Head of caudate nucleus (tissue), 42 donors: ENCODE measurements at places on chromosomes 16 and 17.

GRCh38 chr16:80437707-80438106, 103.1 kb upstream of the DYNLRB2 start:
- no peak for DNase-seq

DNA sequence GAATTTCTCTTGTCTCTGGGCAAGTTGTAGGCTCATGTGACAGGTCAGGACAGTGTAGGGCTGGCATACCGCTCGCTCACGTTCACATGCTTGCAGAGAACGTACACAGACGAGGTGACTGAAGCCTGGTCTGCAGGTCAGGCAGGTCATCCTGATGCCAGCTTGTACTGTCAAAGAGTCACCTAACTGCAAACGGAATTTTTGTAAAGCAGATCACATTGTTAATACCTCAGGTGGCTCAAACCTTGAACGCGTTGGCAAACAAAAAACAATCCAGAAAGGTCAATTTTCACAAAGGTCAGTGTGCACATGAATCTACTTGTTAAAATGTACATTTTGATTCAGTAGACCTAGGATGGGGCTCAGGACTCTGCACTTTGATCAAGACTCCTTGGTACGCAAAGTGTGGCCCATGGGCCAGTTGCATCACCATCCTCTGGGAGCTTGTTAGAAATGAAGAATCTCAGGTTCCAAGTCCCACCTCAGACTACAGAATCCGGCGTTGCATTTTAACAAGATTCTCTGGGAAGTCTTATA, 28.6 kb downstream of the ANKRD40 start:
- DNase-seq: no peak

GRCh38 chr17:41768682-41769288, 17.7 kb downstream of the JUP start:
- no peak for DNase-seq

DNA sequence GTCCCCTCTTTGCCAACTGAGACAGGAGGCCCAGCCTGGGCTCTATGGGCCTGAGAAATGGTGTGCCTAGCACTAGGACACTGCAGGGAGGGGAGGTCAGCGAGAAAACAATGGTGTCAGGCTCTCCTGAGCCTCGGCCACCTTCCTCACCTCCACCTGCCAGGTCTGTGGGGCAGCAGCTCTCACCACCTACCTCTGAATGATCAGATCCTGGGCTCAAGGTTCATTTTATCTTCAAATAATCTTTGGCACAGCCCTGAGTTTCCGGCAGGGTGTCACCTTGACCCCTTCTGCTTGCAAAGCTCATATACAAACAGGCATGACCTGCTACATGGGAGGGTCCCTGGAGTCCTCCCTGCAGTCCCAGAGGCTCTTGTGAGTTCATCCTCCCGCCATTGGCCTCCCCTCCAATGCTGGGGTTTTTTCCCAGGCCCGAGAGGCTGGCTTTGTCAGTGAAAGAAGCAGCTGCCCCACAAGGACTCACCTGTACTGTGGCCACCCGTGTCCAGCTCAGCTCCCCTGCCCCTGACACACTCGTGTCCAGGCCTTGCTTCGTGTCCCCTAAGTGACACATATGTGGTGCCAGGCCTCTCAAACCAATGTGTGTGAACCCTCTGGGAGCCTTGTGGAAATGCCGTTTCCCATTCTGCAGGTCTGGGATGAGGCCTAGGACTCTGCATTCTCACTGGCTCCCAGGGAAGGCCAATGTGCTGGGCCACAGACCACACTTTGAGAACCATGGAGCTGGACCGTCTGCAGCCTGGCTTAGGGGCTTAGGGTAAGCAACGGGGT, 176.8 kb upstream of the CIBAR2 start:
- DNase-seq: no peak

DNA sequence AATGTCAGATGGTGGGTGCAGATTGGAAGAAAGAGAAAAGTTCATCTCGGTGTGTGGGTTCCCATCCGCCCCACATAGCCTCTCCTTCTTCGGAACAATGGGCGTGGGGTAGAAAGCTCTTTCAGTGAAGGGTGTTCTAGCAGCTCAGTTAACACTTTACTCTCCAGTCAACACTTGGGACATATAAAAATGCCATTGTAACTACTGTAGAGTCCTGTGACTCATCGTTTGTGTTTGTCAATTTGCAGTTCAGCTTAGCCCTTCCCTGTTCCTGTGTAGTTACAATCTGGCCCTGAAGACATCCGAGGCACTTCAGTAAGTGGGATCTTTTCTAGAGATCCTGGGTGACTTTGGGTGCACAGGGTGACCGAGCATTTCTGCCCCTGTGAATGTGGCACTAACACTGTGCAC, 11.5 kb upstream of the CLEC18C start:
- peak; percentile 56 for DNase-seq

DNA sequence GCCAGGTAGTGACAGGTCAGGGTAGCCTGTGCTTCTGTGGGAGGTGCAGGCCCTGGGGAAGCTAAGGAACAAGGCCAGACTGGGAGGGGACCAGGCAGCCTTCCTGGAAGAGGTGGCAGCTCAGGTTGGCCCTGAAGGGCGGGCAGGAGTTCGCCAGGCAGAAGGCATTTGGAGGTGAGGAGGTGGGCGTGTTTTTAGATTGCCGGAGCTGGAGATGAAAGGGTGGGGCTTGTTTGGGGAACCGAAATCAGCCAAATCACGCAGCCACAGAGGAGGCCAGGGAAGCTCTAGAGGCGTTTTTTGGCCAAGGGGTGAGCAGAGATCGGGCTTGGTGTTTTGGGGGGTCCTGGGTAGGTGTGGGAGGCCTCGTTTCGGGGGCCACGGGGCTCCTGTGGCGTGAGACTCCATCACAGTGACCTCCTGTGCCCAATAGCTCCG, 7.6 kb downstream of the ADCY7 start:
- no peak for DNase-seq

DNA sequence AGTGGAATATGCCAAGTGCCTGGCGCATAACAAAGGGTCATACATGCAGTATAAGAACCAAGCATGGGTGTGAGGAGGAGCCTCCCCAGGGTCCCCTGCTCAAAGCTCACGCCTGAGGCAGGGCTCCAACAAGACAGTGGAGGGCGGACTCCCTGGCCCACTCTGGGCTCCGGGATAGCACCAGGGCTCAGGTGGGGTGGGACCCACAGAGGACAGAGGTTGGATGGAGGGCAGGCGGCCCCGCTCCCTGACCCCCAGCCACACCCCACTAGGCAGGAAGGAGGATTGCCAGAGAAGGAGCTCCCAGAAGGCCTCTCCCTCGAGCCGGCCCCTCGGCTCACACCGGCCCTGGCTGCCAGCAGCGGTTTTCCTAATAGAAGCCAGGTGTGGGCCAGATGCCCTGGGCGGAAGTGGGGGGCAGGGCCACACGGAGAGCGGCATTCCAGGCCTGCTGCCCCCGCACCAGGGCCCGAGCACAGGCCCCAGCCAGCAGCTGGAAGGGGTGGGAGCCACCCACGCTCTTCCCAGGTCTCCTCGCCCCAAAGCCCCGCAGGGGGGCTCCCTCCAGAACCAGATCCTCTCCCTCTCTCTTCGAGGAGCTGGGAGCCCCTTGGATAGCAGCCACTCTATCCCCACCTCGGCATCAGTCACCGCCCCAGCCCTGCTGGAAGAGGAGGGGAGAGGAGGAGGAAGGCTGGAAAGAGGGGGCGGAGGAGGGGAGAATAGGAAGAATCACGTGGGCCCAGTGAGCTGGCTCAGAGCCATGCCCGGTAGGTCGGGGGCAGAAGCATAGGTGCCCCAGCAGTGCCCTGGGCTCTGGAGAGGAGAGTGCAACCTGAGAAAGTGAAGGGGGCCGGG, 21.0 kb downstream of the VASN start:
- peak; percentile 61 for DNase-seq
